Cortex of kidney (tissue), 1 donor: ENCODE measurements at places on chromosomes 4 and X.

GRCh38 chr4:82694046-82694445 is 104.5 kb downstream of the SCD5 start:
- DNase-seq, result no peak

DNA sequence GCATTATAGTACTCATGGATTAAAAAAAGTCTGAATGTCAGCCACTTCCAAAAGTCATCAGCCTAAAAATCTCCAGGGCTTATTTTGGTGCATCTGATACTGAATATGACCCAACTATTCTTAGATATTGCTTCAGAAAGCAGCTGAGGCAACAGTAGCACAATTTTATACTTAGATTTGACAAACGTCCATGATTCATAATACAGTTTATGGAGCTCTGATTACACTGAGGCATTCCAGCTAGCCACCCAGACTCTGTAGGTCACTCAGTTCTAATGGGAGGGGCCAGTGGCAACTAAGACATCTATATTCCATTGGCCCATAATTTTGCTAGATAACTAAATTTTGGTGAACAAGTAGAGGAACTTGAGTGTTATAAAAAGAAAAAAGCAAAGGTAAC is 10.3 kb downstream of the SPATA4 start:
- DNase-seq, result no peak

DNA sequence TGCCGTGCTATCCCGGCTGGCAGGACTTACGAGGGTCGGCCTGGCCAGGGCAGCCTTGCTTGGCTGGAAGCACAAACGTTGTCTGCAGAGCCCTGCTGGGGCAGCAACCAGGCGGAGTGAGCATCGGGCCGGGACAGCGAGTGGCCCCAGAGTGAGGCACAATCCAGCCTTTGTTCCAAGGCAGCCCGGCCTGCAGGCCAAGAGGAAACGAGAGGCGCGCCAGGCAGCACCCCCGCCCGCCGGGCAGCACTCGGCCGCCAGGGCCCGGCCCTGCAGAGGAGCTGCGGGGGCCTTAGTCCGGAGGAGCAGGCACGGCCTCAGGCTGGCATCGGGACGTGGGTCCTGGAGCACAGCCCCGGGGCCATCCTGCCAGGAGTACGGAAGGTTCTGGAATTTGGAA is 24.1 kb downstream of the FGFRL1 start:
- DNase-seq, result no peak

- DNase-seq, result no peak
Observed at GRCh38 chr4:177242651-177243286, 66.9 kb upstream of the NEIL3 start.

DNA sequence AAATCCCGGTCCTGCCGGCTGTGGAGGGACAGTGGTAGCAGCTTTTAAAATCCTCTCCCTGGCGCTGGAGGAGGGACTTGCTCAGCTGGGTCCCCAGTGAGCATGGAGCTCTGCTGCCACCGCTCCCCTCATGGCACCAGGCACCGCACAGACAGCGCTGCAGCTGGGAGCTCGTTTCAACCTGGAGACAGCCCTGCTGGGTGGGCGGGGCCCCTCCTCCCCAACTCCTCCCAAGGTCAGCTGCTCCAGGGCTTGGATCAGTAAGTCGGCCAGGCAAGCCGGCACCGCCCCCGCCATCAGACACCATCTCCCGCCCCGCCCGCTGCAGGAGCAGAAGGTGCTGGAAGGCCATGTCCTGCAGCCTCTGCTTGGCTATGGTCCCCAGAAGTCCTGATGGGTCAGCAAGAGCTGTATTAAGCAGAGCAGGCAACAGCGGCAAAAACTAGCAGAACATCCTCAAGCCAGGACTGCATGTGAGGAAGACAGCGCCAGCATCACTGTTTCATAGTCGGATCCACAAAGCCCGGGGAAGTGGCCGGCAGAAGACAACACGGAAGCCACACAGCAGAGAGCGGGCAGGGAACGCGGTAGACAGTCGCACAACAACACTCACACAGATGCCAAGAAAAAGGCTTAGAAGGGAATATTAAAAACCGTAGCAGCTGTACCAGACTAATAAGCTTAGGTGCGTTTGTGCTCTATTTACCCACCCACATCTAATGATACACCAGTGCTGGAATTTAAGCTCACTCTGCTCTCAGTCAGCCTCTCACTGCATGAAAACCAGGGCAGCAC is 16.2 kb downstream of the ZFYVE28 start:
- no peak for DNase-seq

- no peak for DNase-seq
Observed at GRCh38 chr4:1072830-1073446, 40.4 kb downstream of the RNF212 start.

- no peak for DNase-seq
Observed at GRCh38 chrX:71128166-71128833, 9.9 kb downstream of the MED12 start.

GRCh38 chr4:53505947-53506346 is 85.3 kb downstream of the LNX1 start:
- no peak for DNase-seq

DNA sequence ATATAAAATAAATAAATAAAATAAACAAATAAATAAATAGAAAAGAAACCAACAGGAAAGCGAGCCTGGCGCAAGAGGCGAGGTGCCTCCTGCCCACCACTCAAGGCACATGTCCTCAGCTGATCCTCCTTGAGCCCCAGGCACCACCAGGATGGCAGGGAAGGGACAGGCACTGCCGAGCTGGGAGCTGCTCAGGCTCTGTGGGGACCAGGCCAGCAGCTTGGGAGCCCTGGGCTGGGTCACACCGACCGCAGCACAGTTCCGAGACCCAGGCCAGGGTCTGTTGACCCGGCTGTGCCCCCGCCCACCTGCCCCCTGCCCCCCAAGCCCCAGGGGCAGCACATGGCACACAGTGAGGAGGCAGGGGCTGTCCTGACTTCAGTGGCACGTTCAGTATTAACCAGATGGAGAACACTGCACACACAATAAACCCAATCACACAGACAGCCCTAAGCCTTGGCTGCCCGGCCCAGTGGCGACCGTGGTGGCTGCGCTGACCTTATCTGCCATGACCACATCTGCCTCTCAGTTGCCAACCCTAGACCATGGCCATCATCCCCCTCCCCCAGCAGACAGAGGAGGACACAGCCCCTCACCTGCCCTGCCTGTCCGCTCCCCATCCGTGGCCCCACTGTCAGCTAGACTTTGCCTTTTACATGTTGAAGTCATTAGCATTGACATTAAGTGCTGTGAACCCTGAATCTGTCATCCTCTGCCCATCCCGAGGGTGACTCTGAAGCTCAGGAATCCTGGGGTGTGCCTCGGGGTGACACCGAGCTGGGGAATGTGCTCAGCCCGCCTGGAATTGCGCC is 2.9 kb upstream of the TREX2 start:
- DNase-seq, result no peak

DNA sequence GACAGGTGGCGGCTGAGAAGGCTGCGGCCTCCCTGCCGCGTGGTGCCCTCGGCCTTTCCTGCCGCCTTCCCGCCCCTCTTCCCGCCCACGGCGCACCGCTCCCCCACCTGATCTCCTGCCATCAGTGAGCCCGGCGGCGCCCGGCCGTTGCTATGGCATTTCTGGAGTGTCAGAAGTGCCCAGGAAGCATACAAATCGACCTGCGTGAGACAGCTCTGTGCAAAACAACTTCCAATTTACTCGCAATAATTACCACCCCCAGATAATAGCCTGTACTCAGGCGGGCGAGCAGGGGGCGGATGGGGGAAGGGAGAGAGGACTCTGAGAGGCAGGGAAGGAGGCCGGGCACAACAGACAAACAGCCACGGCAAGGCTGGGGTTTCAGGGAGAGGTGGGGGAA is 16.6 kb upstream of the ERCC6L start:
- no peak for DNase-seq

GRCh38 chrX:12798601-12799000 is 7.4 kb downstream of the PRPS2 start:
- no peak for DNase-seq

DNA sequence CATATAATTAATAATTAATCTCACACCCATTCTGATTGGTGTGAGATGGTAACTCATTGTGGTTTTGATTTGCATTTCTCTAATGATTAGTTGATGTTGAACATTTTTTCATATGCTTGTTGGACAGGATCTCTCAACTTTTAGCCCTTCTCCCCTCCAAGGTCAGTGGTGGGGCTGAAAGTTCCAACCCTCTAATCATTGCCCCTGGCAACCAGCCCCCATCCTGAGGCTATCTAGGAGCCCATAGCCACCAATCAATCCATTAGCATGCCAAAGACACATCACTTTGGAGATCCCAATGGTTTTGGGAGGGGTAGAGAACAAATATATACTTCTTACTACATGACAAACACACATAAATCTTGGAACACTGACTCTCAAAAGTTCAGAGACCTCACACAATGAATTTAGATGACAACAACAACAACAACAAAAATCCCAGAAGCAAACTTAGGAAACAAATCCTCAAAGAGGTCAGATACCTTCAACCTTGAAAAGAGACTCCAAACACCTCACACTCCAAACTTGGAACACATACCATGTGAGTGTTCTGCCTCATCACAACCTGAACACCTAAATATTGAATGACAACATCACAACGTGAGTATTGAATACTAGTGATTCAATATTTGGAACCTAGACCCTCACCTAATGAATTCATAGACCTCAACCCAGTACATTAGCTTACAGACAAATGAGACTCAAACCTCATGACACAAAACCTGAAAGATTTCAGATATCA is 19.0 kb upstream of the PAGE4 start:
- DNase-seq, result no peak

- no peak for DNase-seq
Observed at GRCh38 chr4:86898562-86898961, 6.3 kb upstream of the C4orf36 start.

GRCh38 chrX:143988356-143988755 is 104.5 kb downstream of the UBE2NL start:
- no peak for DNase-seq

- no peak for DNase-seq
Observed at GRCh38 chrX:38664285-38664684, 102.9 kb downstream of the TSPAN7 start.

- DNase-seq, result no peak
Observed at GRCh38 chr4:181957088-181957487, 286.1 kb upstream of the TENM3 start.

GRCh38 chr4:116122124-116122523 is 963.3 kb downstream of the TRAM1L1 start:
- no peak for DNase-seq

GRCh38 chrX:40539214-40540142 is 41.3 kb upstream of the ATP6AP2 start:
- DNase-seq, result no peak

DNA sequence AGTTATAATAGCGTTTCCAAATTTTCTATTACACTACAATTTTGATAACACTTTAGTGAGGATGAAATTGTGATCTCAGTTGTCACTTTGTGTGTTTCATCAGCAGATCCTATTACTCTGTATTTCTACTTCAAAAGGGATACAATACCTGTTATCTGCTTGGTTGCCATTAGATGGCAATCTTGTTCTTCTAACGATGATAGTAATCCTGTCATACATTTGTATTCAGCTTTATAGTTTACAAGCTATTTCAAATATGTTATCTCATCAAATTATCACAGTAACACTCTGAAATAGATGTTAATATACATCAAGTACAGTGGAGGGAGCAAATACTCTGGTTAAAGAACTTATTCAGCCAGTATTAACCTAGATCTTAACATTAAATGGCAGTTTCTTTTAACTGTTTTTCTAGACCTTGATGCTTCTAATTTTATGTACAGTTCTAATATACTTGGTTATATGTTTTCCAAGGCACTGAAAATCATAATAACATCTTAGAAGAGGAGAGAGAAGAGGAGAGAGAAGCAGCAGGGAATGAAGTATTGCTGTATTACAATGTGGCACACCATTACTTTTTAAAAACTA is 292.0 kb downstream of the CCSER1 start:
- DNase-seq, result no peak

- DNase-seq, result no peak
Observed at GRCh38 chr4:119099227-119099810, 36.3 kb upstream of the MYOZ2 start.

DNA sequence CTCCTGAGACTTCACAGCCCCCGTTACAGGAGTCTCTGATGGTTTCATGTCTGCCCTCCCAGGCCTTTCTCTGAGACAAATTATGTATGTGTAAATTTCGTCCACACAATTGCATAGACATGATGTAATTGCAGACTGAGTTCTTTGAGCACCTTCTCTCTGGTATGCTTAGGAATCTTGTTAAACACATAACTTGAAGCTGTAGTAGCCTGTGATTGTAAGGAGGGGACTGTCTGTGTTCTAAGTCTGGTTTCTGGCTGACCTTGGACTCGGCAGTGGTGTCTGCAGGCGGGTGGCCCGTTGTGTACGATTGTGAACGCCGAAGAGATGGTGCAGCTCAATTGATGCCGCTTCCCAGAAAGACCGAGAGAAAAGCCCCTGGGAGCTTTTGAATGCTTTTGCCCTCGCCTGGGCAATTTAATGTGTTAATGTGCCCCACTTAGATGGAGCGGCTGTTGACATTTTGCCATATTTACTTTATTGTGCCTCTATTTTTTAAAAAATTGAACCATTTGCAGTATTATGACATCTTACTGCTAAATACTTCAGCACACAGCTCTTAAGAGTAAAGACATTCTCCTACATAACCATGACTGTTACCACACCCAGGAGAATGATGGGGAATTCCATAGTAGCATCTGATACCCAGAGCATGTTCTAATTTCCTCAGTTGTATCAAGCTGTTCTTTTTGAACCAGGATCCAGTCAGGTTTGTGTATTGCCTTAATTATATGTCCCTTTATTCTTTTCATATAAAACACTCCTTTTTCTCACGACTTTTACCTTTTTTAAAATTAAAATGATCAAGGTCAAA is 58.4 kb upstream of the TADA2B start:
- DNase-seq, result no peak

DNA sequence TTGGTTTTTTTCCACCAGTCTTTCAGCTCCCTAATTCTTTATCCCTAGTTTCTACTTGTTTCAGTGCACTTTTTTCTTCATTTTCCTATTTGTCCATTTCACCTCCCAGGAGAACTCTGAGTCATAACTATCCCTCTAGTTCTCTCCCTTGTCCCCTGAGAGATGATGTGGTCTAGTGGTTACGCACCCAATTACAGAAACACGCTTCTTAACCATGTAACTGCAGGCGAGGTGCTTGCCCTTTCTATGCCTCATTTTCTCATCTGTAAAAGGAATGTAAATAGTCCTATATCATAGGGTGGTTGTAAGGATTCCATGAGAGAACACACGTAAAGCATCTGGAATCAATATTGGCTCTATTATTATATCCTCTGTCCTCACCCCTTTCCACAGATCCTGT is 8.8 kb upstream of the GRPR start:
- no peak for DNase-seq

GRCh38 chrX:124256216-124256615 is 76.2 kb upstream of the TEX13D start:
- no peak for DNase-seq

- no peak for DNase-seq
Observed at GRCh38 chr4:88846206-88846790, 148.7 kb upstream of the NAP1L5 start.

DNA sequence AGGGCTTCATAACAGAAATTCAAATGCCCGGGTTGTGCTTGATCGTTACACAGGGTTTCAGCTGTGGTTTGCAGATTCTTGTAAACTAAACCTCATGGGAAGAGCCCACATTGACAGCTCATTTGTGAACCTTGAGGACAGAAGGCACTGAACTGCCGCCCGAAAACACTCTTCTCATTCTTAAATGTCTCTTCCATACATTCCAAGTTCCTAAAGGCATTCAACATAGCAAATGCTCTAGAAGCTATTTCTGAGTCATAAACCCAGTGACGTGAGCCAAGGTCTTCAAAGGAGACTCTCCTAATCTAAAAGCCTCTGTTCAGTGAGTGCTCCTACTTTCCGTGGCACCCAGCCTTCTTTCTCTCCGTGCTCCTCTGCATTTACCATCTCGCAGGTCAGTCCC is 737.8 kb upstream of the FRG1 start:
- no peak for DNase-seq
